ENCODE measurements at places on chromosomes 6 and 20.
A peak's percentile ranks its signal among the peaks of the same experiment; 100 is the strongest.

DNA sequence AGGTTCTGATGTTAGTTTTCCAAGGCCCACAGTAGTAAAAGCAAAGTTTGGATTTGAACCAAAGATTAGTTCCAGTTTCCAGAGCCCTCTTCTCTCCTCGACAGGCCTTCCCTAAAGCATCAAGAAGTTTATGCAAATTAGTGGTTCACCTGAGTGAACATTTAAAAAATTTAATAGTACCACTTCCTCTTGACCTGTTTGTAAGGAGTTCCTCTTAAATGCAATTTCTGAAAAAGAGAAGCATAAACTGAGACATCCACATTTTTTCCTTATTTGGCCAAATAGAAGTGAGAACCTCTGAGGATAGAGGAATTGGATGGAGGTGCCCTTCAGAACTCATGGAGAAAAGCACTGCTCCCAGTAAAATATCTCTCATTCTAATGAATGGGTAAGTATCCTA is 1.2 kb upstream of the DSE start:
- DNase-seq: no peak

DNA sequence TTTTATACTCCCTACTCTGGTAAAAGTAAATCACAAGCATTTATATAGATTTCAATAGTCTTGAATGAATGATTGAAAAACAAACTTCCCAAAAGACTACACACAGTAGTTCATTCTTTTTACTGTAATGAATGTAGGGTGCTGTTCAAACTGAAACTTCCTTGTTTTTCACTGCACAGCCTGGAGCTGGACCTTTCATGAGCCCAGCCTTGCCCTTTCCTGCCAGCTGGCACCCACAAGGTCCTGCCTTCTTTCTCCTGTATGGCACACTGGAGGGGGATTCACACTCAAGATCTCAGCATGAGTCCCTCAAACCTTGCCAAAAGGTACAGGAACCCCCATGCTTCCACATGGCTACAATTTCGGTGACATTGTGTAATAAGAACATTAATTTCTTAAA is 50.9 kb downstream of the COL12A1 start:
- no peak for DNase-seq

DNA sequence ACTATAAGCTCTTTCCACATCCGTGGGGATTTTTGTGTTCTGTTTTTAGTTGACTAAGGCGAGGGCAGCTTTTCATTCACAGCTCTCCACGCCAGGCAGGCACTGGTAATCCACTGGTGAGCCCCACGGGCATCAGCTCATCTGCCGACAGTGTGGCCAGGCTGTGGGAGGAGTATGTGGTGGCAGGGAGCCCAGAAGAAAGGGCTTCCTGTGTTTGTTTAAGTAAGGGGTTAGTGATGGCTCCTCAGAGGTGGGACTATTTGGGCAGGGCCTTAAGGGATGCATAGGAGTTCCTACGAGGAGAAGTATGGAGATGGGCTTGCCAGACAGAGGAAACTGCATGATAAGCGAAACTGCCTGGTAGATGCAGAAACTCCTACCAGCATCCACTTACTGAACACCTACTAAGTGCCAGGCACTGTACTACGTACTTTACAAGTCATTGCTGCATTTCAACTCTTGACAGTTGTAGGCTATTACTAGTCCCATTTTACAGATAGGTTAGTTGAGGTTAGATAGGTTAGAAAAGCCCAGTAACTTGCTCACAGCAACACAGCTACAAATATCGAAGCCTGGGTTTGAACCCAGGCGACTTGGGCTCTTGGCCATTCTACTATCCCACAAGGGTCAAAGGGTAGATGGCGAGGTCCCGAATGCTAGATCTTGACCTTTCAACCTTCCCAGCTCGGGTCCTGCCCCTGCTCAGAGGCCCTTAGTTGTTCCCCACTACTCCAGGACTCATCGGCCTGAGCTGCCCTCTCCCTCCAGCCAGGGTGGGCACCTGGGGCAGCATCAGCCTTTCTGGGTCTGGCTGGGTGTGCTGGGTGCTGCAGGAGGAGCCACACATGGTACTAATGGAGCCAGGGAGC is 55.1 kb downstream of the CEBPB start:
- DNase-seq: no peak

DNA sequence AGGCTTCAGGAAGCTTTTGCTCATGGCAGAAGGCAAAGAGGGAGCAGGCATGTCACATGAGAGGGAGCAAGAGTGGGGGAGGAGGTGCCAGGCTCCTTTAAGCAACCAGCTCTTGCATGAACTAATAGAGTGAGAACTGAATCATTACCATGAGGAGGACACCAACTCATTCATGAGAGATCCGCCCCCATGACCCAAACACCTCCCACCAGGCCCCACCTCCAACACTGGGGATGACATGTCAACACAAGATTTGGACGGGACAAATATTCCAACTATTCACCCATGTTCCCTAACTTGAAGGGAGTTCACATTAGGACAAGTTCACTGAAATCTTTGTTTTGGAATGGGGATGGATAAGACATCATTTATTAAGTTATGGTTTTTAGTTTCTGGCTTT is 155.2 kb upstream of the ESR1 start:
- DNase-seq: no peak

DNA sequence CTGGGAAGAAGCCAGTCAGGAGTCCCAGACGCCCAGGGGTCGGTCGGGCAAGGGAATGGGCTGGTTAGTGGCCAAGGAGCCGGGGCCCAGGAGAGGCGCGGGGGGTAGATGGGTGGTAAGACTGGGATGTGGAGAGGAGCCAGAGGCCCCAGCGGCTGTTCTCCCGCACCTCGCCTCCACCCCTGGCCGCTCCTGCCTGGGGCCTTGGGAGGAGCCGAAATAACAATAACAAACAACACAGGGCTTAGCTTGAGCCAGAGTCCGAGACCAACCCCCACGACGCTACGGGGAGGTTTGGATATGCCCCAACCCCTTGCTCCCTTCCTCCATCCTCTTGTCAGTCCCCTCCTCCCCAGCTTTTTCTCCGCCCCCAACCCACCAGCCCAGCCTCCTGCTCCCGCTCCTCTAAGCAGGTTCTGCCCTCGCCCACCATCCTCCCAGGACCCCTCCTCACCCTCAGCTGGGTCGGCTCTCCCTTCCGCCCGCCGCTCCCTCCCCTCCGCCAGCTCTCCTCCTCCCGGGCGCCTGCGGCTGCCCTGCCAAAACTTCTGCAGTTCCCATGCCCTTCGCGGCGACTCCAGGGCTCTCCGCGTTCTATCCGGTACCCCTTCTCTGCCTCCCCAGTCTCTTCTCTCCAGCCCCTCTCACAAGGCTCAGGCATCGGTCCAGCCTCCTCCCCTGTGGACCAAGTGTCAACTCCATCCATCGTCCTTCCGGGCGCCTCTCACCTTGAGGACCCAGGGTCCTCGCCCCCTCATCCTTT is 1.1 kb downstream of the RNF39 start:
- no peak for DNase-seq

- no peak for DNase-seq
Observed at GRCh38 chr6:88666901-88667300, 296.5 kb downstream of the RNGTT start.

- no peak for DNase-seq
Observed at GRCh38 chr20:3106658-3107463, 22.3 kb upstream of the AVP start.

DNA sequence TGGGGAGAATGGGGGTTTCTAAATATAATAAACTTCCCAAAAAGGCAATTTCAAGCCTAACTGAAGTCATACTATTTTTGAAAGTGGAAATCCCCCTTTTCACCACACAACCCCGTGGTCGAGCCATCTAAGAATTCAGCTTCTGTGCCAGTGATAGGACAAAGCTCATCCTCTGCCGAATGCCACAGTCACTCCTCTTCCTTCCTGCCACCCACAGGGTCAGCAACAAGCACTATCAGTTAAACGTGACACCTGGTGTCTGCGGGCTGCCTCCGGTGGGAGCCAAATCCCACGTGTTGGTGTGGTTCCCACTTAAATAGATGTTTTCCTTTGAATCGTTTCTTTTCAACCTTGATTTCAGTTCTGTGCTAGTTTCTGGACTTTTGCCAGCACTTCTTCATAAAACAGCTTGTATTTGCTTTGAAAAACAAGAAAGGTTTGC is 60.7 kb downstream of the TNFAIP3 start:
- peak; percentile 73 for DNase-seq

Measured in activated CD8-positive, alpha-beta memory T cell treated with anti-CD3 and anti-CD28 coated beads, Interleukin-2, amount 50 U/mL, for 4 hours (primary cell).